ENCODE measurements at places on chromosomes 7 and 10.

DNA sequence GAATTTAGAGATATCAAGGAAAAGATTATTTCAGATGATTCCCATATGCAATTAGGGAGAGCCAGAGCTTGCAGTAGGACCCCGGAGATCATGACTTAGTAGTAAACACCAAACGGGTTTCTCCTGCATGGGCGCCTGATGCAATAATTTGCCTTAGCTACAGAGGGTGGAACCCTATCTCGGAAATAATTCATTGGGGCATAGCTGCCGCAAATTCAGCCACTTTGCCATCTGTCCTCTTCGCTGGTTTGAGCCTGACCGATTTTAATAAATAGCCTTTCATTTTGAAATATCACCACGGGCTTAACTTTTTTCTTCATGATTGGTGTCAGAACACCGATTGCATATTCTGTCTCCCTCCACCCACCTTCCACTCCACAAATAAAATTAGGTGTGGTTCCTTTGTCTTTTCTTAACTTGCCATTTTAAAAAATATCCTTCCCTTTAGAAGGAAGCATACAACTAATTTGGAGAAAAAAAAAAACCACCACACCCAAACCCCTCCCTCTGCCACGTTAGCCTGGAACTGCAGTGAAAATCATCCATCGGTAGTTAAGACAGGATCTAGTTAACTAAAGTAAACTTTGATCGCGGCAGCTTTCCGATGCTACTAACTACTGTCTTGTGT is 1.4 kb downstream of the GARS1 start:
- DNase-seq = no peak

- no peak for DNase-seq
Observed at GRCh38 chr10:124830445-124830844, 28.8 kb downstream of the ABRAXAS2 start.

GRCh38 chr10:2968401-2969058 is 98.8 kb upstream of the PFKP start:
- DNase-seq = no peak

- DNase-seq = no peak
Observed at GRCh38 chr7:10888861-10889260, 84.8 kb upstream of the PHF14 start.

DNA sequence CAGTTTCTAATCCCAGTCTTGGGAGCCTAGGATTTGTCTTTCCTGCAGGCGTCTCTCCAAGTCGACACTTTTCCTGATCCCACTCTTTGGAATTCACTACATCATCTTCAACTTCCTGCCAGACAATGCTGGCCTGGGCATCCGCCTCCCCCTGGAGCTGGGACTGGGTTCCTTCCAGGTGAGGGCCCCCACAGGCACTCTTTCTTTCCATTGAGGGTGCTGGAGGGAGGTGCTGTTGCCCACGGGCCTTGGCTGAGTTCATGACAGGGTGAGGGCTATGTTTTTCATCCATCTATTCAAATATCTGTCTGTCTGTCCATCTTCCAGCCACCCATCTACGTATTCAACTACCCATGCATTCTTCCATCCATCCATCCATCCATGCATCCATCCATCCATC is 12.6 kb downstream of the GHRHR start:
- no peak for DNase-seq

DNA sequence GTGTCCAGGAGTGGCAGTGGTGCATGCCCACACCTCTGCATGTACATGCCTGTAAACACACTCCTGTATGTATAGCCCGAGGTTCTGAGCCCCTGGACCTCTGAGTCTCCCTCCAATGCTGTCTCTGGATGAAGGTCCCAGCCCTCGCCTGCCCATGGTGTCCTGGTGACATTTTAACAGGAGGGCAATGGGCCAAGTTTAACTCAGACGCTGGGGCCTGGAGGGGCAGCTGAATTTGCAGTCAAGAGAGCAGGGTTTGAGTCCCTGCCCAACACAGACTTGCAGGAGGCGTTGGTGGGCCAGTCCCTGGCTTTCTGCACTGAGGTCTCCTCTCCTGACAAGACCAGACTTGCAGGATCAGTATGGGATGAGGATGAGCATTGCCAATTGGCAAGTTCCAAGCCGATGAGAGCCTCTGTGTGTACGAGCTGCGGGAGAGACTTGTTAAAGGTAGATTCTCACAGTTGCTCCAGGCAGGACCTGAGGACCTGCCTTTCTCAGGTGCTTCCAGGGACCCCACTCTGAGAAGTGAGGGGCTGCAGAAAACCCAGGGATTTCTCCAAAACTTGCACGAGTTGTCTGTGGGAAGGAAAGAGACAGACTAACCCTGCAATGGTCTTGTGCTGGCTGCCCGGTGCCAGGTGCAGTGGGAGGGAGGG is 141.9 kb downstream of the ELFN1 start:
- no peak for DNase-seq

- no peak for DNase-seq
Observed at GRCh38 chr7:81604808-81605174, 165.1 kb downstream of the HGF start.

GRCh38 chr10:76125900-76126299 is 694.5 kb downstream of the LRMDA start:
- DNase-seq = no peak

- no peak for DNase-seq
Observed at GRCh38 chr10:35564341-35564968, 40.7 kb upstream of the GJD4 start.

- no peak for DNase-seq
Observed at GRCh38 chr7:2761131-2761624, 73.2 kb downstream of the AMZ1 start.

DNA sequence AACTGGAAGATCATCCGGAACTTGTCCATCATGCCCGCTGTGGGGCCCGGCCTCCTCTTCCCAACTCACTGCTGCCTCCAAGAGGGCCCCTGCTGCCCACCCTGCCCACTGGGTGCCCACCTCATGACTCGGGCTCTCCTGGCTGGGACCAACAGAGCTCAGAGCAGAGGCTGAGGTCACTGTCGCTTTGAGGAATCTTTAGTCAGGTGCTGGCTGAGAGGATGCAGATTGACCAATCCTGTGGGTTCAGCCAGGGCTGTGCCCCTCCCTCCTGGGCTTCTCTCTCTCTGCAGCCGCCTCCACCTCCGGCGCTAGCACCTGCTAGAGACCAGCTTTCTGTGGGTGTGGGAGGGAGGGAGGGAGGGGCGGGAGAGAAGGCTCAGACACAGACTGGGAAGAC is at the start of gene CALHM1:
TSS of gene CALHM1 (minus strand) at position 181 of the 400 bp plus-strand sequence. CDS start at position 32, 149 bp downstream.
- no peak for DNase-seq

GRCh38 chr10:118692872-118693271 is 61.9 kb downstream of the CACUL1 start:
- no peak for DNase-seq

GRCh38 chr10:118246332-118247295 is 95.5 kb downstream of the FAM204A start:
- no peak for DNase-seq

- no peak for DNase-seq
Observed at GRCh38 chr7:44460325-44460724, 30.1 kb downstream of the NUDCD3 start.

- DNase-seq = no peak
Observed at GRCh38 chr10:43318976-43319960, 52.2 kb upstream of the FXYD4 start.

DNA sequence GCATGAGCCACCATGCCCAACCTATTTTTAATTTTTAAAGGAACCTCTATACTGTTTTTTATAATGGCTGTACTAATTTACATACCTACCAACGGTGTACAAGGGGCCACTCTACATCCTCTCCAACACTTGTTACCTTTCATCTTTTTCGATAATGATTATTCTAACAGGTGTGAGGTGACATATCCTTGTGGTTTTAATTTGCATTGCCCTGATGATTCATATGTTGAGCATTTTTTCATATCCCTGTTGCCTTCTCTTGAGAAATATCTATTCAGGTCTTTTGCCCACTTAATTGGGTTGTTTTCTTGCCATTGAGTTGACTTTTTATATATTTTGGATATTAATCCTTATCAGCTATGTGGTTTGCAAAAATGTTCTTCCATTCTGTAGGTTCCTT is 167.0 kb downstream of the CTTNBP2 start:
- DNase-seq = no peak

GRCh38 chr10:45379891-45380540 is 6.0 kb downstream of the ALOX5 start:
- DNase-seq = no peak

DNA sequence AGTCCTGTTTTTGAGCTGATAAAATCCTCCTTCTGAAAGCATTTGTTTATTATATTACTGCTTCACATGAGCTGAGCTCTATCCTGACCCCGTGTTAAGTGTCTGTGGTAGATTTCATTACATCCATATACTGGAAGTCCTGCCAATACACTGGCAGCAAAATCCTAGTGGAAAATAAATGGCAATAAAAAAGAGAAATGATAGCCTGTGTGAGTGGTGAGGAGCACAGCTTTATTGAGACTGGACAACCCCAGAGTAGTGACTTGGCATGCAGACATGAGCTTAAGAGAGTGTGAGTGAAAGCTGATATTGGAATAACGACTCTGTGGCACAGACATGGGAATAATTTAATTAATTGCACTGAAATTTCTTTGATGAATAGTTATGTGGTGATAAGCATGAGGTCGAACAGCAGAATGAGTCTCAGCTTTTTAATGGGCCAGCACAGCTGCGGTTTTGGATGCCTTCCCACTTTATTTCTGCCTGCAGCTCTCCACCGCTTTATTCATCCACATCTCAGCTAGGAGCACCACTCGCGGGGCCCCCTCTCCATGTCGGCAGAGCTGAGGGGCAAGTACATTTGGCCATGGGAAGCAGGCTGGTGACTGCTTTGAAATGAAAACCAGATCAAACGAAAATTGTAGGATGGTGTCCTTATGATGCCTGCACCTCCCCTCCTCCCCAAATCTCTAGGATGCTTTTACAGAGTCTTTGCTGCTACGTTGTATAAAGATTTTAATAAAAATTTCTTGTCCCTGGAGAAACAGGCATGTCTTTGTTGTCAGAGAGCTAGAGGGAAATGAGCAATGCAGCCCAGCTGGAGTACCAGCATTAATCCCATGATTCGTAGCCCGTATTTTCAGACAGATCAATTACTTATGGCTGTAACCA is 494.3 kb downstream of the AUTS2 start:
- no peak for DNase-seq

GRCh38 chr7:70764701-70765208 is 367.2 kb upstream of the GALNT17 start:
- DNase-seq = no peak

DNA sequence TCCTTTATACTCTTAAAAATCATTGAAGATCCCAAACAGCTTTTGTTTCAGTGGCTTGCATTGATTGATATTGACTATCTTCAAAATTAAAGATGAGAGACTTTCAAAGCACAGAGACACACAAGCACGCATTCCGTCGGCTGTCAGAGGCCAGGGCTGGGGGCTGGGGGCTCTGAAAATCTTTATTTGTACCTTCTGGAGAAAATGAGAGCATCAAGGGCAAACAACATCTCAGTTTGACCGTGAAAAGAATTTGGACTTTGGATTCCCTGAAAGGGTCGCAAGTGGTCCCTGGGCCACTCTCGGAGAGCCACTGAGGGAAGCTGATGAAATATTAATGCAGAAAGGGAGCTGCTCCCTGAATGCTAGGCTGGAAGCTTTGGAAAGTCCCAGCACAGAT is 96.4 kb downstream of the CHST15 start:
- DNase-seq = no peak

GRCh38 chr7:68491523-68492358 is 1106.5 kb upstream of the AUTS2 start:
- no peak for DNase-seq

DNA sequence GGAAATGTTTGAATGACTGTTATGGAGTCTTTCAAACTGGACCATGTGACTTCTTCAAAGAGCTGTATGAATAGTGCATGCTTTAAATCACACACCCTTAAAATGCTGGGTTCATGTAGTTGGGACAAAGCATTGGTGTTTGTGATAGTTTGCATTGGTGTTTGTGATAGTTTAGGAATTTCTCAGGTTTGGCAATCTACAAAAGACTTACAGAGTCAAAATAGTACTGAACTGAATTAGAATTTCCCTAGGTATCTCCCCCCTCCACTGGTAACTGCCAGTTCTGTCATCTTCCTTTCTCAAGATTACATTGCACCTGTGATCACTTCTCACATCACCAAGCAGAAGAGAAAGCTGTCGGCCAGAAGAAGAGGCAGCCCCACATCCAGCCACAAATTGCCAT is 261.1 kb downstream of the GATA3 start:
- no peak for DNase-seq

GRCh38 chr10:104052431-104052830 is 33.2 kb downstream of the COL17A1 start:
- DNase-seq = no peak

DNA sequence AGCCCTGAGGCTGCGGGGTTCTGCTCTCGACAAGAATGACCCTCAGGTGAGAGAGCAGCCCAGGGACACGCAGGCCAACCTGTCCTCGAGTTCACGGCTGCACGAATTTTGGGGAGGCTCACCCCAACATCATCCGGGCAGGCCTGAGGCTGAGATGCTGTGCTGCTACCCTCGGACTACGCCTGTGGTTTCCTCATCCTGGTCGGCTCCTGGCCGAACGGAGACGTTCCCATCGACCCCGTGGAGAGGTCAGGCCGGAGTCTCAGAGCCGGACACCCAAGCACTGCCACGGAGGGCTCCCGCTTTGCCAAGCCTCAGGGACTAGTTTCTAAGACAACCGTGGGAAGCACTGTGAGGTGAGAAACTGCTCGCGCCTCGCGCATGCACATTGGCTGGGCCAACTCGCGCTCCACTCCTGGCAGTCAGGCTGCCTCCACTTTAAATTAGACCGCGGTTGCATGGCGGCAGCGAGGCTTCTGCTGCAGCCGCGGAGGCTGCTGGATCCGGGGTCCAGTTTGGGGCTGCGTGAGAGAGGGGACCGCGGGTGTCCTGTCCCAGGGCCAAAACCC is 203.4 kb downstream of the ZNF716 start:
- no peak for DNase-seq

DNA sequence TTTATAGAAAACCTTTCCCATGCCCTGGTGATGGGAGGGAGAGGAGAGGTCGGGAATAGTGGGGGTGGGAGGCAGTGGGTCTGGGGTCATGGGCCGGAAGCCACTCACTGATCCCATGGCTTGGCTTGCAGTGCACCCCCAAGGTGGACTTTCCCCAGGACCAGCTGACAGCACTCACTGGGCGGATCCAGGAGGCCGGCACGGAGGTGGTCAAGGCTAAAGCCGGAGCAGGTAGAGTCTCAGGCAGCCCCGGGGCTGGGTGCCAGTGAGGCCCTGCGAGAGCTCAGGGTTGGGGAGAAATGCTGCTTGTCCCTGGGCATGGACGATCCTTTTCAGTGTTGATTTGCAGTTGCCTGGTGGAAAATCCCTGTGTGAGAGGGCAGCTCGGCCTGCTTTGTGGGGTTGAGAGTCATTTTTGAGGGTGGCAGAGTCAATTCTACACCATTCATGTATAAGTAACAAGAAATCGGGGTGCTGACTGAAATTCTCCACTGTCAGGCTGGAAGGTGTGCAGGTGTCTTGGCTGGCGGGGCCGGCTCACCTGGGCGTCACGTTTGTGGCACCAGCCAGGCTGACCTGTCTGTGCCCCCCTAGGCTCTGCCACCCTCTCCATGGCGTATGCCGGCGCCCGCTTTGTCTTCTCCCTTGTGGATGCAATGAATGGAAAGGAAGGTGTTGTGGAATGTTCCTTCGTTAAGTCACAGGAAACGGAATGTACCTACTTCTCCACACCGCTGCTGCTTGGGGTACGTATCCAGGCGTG is 16.5 kb downstream of the MDH2 start:
- no peak for DNase-seq

Data from nucleus accumbens (tissue), 56 donors.